ENCODE measurements at places on chromosomes 5 and 9.

- DNase-seq = no peak
These were observed 28.3 kb upstream of the DENND4C start for GRCh38 chr9:19201899-19202891.

DNA sequence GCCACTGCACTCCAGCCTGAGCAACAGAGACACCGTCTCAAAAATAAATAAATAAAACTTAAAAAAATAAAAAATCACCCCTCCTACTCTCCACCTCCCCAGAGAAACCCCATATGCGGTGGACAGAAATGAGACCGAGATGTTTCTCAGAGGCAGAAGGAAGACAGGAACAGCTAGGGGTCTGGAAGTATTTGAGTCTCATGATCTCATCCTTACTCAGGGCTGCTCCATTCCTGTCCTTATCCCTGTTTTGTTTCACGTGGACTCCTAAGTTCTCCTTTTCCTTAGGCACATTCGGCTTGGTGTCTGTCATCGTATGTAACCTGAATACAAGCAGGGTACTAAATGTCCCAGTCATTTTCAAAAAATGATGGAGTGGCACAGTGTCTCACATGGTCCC is 76.1 kb downstream of the C9orf50 start:
- DNase-seq = no peak

DNA sequence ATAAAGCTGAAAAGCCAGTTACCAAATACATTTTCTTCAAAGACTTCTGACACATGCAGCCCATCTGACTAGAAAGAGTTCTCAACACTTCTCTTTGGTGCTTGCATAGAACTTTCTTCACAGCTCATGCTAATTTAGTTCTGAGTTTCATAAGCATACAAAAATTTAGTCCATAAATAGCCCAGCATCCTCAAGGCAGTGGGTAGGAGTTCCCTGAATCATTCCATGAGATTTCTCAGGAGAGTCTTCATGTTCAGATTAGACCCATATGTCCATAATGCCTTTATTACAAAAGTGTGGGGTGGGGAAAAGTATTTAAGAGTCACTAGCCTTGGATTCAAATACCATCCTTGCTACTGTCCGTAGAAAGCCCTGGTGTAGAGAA is 290.2 kb upstream of the RGMB start:
- DNase-seq = no peak

DNA sequence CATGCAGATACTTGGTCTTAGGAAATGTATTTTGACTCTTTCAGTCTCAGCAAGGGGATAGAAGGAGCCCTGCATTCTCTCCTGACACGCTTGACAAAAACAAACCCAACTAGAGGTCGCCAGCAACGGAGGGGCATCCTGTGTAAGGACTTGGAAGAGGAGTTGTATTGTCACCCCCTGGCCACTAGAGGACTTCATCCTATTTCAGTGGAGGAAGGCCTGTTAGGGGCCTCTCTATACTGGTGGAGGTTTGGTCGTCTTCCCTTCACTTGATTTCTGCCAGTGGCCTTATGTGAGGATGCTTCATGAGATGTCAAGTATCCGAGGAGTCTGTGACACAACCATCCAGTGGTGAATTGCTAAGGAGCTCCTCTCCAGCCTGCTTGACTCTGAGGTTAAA is 122.8 kb upstream of the STC2 start:
- DNase-seq = no peak

- no peak for DNase-seq
These were observed at the start of gene TNFSF15 for GRCh38 chr9:114805670-114806525. TSS of gene TNFSF15 (minus strand) at chr9:114806039. CDS start at chr9:114806012, 27 bp downstream.

DNA sequence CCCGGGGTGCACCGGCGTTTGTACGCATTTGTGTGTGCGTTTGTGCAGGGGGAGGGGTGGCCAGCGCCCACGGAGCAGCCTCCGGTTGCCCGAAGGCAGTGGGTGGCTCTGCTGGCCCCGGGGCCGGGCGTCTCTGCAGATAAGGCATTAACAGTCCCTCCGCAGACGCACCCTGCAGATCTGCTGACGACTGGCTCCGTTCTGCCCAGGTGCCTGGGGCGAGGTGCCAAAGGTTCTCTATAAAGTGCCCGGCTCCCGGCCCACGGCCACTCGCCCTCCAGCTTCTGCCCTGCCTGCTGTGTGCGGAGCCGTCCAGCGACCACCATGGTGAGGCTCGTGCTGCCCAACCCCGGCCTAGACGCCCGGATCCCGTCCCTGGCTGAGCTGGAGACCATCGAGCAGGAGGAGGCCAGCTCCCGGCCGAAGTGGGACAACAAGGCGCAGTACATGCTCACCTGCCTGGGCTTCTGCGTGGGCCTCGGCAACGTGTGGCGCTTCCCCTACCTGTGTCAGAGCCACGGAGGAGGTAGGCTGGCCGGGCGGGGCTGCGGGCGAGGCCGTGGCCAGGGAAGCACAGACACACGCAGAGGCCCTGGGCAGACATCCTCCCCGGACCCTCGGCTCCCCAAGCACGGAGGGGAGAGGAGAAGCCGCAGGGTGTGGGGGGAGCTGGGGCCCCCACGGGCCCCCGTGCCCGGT is at the start of gene SLC6A19:
SLC6A19 (plus strand) TSS at position 269 of the 699 bp plus-strand sequence; CDS start at position 325, 56 bp downstream.
- DNase-seq = no peak

Measured in nucleus accumbens (tissue), 56 donors.